Activated T-helper 9 cell treated with anti-CD3 and anti-CD28 coated beads, Interleukin-2, amount 50 U/mL, for 16 hours (primary cell): ENCODE measurements at places on chromosomes 4 and X.

GRCh38 chrX:112857478-112857878 is 16.8 kb upstream of the AMOT start:
- no peak for DNase-seq

DNA sequence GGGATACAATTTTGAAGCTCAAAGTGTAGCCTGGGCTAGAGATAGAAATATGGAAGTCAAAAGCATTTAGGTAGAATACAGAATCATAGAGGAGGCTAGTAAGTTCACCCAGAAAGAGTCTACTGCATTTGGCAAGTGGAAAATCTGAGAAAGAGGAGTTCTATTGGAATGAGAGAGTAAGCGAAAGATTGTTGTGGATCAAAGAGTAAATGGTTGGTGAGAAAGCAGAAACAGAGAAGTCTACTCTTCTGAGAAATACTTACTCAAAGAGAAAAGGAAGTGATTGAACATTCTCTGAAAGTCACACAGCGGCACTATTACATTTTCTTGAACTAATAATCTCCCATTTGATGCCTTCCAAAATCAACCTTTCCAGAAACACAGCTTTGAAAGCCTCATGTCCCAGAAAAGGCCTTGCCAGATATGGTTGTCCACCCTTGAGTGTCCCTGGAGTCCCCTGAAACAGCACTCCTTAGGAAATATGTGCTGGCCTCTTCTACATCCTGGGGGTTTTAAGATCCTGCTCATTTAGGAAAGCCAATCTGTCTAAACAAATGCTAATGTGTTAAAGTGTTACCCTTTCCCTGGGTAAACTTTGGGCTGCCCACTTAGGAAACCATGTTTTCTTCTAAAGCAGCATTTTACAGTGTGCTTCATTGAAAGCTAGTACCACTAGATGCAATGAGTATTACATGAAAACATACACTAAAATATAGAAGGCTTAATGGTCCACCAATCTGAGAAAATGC is 132.6 kb downstream of the INPP4B start:
- DNase-seq, result no peak

DNA sequence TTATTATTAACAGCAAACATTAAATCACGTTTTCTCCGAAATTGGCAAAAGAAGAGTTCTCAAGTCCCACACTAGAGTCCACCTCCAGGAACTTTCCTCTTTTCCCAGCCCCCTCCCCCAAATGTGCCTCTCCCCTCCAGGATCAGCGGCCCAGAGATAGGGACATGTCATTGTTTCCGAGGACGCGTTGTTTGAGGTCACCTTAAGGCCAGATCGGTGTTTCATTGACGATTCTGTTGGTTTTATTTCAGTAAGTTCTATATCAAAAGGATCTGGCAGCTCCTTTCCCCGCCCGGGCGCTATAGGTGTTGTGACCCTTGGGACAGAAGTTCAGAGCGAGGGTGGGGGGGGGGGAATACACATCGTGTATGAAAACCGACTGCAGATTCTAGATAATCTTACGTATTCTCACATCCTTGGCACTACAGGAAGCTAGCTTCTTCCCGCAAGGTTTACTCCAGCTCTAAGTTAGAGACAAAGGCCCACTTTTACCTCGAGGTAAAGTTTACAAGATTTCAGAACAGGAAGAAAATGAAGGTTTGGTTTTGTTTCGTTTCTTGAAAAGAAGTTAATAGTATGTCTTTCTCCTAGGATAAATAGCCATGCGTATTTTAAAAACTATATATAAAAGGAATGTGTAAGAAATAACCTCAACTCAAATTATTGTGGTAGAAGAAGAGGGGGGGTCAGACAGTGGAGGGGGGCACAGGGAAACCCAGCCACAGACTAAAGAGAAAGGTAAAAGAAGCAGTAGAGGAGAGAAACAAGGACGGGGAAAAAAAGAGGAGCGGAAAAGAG is 739 bp upstream of the MSX1 start:
- no peak for DNase-seq

DNA sequence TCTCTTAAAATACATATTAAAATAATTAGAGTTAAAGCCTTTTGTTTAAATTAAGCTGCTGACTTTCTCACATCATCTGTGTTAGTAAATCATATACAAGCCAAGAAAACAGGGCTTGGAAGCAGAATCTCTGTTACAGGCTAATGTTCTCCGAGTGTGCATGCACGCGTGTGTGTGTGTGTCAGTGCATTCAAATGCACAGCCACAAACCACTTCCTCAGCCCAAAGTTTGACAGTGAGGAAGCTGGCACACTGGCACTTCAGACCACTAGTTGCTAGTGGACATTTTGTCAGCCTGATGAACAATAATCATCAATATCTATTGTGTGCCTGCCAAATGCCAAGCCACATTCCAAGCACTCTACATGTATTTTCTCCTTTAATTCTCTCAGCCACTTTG is 5.6 kb downstream of the MAOB start:
- DNase-seq, result no peak

- no peak for DNase-seq
Measured at GRCh38 chrX:1153940-1154339, 58.5 kb downstream of the CRLF2 start.

DNA sequence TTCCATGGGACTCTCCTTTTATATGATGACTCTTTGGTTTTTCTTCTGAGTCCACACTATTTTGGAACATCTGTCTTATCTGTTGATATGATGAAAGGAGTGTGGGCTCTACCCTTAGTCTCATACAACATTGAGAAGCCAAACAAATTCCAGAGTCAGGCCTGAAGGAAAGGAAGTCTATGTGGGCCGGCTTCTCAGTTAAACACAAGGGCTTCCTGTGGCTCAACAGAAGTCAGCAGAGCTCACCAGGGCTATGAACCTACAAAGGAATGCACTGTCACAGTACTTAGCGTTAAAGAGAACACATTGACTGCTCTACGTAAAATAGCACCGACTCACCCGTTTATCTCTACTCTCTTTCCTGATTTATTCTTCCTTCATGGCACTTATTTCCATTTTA is 641.0 kb upstream of the FRG1 start:
- DNase-seq, result no peak

- DNase-seq, result no peak
Measured at GRCh38 chr4:8472689-8473197, 32.2 kb downstream of the TRMT44 start.
